Activated CD4-positive, alpha-beta T cell treated with anti-CD3 and anti-CD28 coated beads, Interleukin-2, amount 50 U/mL, for 16 hours (primary cell): ENCODE measurements at places on chromosomes 5 and 9.

DNA sequence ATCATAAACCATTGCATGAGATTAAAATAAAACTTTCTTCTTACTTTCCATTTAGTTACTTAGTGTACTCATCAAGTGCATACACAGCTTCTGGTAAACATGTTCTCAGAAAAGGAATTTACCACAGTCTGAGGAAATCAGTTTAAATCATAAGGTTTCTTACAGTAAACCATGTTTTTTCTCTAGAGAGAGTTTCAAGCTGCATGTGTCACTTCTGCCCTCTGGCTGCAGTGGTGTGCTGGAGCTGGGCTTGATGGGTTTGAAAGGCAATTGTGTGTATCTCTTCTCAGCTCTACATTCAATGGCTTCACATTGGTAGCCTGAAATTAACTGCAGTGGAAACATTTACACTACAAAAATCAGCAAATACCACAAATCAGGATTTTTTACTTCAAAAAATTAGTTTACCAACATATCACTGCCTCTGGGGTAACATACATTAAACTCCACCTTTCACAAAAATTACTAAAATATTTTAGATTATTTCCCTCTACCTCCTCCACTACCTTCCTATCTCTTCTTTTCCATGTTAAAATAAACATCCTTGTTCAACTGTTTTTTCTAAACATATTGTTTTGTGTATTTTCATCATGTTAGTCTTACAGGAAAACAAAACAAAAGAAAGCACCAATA is 414.3 kb downstream of the ANXA1 start:
- DNase-seq = no peak

- no peak for DNase-seq
Observed at GRCh38 chr9:17484906-17485305, 94.0 kb upstream of the SH3GL2 start.

DNA sequence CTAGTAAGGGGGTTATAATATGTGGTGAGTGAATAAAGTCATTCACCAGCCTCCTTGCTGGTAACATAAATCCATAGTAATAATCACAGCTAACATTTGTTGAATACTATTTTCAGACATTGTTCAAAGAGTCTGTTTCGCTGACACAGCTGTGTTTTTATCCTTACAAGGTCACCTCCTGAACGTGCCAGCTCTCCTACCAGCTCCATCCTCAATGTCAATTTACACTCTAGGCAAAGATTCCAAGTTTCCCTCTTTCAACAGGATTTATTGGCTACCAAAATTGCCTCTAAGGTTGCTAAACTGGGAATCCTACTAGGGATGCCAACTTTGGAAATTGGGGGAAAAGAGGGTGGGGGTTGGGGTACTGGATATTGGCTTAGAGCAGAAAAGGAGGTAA is 30.7 kb upstream of the SMC5 start:
- DNase-seq = no peak

- DNase-seq = no peak
Observed at GRCh38 chr9:130634801-130635200, 29.6 kb upstream of the PRDM12 start.

GRCh38 chr5:88879724-88880123 is 3.3 kb downstream of the MEF2C start:
- DNase-seq = no peak

DNA sequence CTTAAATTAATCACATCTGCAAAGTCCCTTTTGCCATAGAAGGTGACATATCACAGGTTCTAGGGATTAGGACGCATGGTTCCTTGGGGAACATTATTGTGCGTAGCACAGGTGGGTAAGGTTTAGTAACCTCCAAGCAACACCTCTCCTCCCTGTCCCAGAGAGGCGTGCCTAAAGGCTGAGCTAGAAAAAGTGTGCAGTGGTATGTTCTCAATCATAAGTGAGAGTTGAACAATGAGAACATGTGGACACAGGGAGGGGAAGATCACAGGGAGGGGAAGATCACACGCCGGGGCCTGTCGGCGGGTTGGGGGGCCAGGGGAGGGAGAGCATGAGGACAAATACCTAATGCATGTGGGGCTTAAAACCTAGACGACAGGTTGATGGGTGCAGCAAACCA is 14.9 kb downstream of the DAB2IP start:
- no peak for DNase-seq

- DNase-seq = no peak
Observed at GRCh38 chr5:150180241-150181026, 9.4 kb upstream of the SLC6A7 start.

DNA sequence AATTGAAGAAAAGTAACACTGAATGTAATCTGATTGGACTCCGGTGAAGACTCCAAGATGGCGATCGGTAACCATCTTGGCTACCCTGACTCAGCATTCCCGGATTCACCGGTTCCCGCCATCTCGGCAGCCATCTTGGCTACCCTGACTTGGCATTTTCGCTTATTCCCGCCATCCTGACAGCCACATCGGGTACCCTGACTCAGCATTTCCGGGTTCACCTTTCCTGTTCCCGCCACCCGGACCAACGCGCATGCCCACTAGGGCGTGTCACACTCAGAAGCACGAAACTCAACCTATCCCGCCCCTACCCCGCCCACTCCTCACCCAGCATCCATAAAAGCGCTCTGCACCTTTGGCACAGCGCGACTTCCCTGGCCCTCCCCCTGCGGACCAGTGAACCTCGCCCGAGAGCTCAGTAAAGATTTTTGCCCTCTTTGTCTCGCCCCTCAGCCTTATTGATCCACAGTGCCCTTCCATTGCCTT is 17.2 kb downstream of the SPTLC1 start:
- peak; percentile 76 for DNase-seq

DNA sequence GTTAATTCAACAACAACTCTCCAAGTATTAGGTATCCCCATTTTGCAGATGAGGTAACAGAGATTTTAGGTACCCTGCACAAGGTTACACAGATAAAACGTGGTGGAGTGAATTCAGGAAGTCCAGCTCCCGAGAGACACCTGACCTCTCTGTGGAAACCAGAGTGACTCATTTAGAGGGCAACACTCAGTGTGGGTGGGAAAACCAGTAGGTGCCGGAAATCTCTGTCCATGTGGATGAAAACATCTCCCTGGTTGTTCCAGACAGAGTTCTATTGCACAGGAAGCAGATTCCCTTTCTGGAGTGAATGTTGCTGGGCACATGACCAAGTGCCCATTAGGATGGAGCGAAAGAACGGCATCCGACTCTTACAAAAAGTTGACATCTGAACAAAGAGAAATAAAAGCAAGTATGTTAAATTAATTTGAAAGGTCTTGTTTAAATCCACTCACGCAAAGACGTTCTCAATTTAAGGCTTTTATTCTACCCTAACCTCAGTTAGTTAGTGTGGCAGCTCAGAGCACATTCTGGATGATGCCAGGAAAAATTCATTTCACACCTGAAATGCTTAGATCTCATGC is 391.9 kb upstream of the WWC1 start:
- no peak for DNase-seq

DNA sequence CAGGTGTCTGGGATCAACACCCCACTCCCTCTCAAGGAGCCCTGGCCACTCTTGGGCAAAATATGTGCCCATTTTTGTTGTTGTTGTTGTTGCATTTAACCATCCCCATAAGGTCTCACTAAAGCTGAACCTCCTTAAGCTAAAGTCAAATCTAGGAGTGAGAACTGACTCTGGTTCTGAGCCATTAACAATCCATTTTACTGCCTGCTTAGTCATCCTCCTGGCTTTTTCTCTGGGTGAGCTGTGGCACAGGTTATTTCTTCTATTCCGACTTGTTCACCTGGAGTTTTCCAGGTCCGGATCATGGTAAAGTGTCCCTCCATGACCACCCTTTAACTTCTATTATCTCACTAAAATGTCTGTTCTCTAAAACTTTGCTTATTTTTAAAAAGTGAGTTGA is 85.2 kb downstream of the CAMK4 start:
- no peak for DNase-seq

GRCh38 chr5:65078331-65078730 is 309.6 kb downstream of the CWC27 start:
- DNase-seq = no peak

DNA sequence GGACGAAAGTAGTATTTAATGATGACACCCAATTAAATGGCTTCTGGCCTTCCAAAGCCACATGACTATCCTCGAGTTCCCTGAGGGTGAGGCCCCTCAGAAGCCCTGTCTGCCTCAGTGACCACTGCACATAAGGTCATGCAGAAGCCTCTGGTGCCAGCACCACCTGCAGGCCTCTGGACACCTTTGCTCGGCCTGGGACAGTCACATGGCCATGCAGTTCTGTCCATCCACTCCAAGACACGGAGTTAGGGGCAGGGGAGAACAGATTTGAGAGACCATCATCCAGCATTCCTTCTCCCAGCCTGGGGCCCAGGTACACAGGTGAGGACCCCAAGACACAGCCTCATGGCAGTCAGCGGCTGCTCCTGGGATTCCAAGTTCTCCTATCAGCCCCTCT is 145.0 kb downstream of the ROR2 start:
- no peak for DNase-seq

- no peak for DNase-seq
Observed at GRCh38 chr5:126914801-126915436, 115.4 kb downstream of the MARCHF3 start.

- DNase-seq = no peak
Observed at GRCh38 chr5:71974165-71974564, 133.1 kb upstream of the MAP1B start.
